ENCODE measurements at places on chromosomes 4 and X. TPM values are rescaled to one million over a fixed set of nuclear protein-coding genes. Genes with fewer than 3 reads are reported as not detected.

TMPRSS11F gene
- polyA plus RNA-seq: not detected

SOD3 gene
- polyA plus RNA-seq: 15.8 TPM

PRAF2 gene
- 56.6 TPM for polyA plus RNA-seq

F8 gene
- 5.8 TPM for polyA plus RNA-seq

EFHC2 gene
- 0.27 TPM for polyA plus RNA-seq

SPP1 gene
- polyA plus RNA-seq: 87.5 TPM

SAGE1 gene
- not detected for polyA plus RNA-seq

RAI2 gene
- 14.8 TPM for polyA plus RNA-seq

PPA2 gene
- polyA plus RNA-seq: 54.1 TPM

OTUD6A gene
- not detected for polyA plus RNA-seq

- DNase-seq: no peak
Measured at GRCh38 chrX:80246271-80246670, 174.0 kb upstream of the TENT5D start.

- no peak for DNase-seq
Measured at GRCh38 chr4:13267091-13267490, 217.0 kb downstream of the RAB28 start.

DNA sequence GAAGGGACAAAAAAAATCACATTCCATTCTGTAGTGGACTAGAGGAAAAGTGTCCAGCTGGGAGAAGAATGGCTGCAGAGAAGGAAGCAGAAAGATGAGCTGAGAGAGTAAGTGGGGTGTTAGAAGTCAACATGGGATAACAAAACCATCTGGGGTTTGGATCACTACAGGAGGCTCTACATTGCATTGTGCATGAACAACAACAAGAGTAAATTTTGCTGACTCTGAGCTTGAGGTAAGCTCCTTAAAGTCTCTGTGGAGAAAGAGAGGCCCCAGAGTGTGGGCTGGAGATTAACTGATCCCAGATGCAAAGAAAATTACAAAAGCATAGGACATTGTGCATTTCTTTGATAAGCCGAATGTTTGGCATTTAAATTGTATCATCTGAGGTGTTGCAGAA lies 128.9 kb downstream of the UGT8 start:
- DNase-seq: no peak

GRCh38 chrX:13253223-13253622 lies 66.6 kb downstream of the ATXN3L start:
- no peak for DNase-seq

DNA sequence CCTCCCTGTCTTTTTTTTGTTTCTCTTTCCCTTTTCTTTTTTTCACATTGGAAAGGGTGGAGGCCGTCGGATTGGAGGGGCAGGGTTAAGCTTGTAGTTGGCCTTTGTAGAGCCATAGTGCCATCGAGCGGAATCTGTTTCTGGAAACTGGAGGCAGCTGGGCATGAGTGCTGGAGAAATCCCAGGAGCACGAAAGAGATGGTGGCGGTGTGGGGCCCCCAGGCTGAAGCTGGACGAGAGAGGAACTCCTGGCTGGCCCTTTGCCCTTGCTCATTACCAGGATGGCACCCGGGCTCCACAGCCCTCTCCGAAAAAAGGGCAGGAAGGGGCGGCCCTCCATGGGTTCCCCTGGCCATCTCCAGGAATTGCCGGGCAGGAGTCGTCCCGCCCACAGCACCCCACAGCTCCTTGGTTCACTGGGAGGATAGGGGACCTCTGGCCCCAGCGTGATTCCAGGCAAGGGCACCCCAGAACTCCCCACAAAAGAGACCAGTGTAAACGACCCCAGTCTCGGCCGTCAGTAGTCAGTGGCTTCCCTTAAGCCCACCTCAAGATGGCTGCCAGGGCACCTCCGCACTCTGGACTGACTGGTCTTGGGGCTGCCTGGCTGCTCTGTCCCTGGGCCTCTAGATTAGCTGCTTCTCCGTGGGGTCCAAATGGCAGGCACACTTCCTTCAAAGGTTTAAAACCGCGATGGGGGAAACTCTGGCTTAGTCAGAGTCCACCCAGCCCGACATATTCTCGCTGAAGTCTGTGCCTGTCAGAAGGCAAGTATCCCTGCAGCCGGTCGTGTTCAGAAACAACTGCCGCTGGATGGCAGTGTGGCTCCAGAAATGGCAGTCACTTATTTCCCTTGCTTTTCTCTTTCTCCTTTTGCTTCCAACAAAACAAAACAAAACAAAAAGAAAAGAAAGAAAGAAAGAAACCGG lies 74.1 kb downstream of the NBDY start:
- peak; percentile 93 for DNase-seq

DNA sequence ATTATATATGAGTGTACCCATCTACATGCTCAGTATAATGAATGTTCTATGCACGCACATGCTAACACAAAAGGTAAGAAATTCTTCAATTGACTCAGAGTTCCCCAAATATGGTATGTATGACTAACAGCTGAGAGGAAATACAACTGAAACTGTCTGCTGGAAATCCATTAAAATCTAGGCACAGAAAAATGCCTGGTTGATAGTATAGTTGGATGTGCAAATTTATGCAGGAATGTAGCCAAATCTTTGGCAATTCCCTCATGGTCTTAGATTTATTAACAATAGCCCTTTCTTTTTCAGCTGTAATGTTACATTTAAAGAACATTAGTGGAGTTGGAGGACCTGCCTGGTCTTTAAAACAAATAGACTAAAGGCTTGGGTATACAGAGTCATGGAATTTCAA lies 5.5 kb downstream of the CAMK2D start:
- DNase-seq: no peak

- no peak for DNase-seq
Measured at GRCh38 chr4:74365761-74366160, 816 bp downstream of the EREG start.

DNA sequence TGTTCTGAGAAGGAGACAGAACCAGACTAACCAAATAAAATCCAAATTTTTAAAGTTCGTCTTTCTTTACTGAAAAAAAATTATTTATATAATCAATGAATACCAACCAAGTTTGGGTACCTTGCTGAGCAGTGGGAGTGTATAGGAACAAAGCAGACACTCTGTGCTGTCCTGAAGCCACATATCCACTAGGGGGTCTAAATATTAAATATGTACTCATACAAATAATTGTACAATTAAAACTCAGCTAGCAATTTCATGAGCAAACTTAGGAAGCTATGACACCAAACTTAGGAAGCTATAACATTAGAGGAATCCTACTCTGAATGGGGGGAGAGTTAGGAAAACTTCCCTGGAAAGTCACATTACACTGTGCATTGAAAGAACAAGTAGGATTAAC lies 582.0 kb upstream of the EPHA5 start:
- no peak for DNase-seq

DNA sequence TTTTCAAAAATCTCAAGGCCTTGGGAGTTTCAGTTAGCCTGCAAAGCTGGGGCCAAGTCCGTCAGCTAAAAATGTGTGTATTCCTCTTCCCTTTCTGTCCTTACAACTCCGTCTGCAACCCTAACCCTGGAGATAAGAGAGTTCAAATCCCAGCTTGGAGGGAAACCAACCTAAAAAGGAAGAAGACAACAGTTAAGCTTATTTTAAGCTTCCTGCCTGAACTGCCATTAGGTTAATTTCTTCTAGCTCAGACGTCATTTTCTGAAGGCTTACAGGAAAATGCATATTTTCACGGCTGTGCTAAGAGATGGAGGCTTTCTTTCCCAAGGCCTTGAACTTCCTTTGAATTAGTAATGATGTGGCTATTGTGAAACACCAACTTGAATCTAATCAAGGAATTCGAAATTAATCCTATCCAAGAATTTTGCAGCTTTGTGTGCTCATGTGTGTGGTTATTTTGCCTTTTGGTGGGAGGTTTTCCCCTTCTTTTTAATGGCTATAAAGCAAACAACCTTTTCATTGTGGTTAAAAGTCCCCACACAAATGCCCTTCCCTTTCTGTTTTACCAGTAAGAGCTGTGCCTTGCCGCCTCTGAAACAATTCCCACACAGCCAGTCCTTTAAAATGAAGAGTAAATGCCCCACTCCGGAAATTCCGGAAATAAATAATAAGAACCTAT lies 103.5 kb downstream of the IRF2 start:
- DNase-seq: no peak

DNA sequence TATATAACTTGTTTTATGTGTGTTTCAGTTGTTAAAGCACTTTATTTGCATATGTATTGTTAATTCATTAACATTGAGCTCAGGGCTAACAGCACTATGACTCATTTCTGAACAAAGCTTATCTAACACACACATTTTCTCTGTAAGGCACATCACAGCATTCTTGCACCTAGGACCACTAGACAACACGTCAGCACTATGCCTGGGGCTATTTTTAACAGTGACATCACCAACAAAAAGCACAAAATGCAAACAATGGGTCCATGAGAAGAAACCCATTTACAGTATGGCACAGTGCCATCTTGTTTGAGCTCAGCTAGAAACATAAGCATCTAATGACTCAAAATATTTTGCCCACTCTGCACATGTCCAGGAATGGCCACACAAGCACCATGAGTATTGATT lies 124.4 kb downstream of the RELL1 start:
- no peak for DNase-seq

GRCh38 chr4:21792736-21793135 lies 155.8 kb downstream of the KCNIP4 start:
- no peak for DNase-seq

- DNase-seq: no peak
Measured at GRCh38 chr4:124938836-124939235, 226.3 kb upstream of the ANKRD50 start.

- no peak for DNase-seq
Measured at GRCh38 chrX:11040996-11041395, 70.1 kb upstream of the HCCS start.

DNA sequence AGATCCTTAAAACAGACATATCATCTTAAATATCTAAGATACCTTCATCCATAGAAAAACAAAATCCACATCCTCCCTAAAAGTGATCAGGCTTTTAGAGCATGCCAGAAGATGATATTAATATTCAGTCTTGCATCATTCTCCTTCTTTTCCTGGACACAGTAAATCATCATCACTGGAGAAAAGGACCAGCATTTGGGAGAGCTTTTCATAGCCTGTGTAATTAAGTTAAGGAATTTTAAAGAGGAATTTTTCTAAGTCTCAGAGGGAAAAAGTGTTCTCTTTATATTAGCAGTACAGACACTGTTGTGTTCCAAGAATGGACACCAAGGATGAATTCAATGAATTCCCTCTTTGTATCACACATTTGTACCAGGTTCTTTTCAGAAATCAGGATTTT lies 696 bp downstream of the SCRG1 start:
- DNase-seq: no peak

DNA sequence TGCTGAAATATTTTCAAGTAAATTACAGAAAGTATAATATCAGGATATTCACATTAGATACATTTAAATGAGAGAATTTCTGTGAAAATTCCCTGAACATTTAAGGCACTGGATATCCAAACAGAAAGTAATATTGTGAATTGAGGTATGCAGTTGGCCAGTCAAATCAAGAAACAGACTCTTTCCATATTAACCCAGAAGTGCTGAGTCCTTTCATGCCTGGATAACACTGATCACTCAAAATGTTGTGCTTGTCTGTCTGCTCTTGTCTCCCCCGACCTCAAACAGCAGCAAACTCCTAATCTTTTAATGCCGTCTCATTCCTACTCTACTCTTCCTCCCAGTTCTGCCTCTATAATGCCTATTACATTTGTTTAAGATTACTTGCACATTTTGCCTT lies 51.2 kb downstream of the TBC1D9 start:
- DNase-seq: no peak

GRCh38 chrX:114165537-114165936 lies 418.3 kb upstream of the HTR2C start:
- no peak for DNase-seq

- DNase-seq: no peak
Measured at GRCh38 chr4:19214591-19215186, 1037.0 kb upstream of the SLIT2 start.

DNA sequence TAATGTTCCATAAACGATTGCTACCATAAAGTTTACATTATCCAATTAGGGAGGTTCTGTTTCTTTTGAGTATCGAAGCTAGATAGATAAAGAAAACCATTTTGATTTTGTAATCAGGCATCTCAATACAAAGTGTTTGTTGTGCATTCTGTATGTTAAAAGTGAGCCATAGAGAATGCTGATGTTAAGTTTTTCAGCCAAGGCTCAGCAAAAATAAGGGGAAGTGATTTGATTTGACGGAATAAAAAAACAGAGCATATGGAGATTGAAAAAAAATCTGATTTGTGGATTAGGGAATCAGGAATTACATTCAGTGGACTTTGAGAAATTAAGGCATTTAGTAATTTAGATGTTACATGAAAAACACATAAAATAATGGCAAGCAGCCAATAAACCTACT lies 314.8 kb downstream of the PPP3CA start:
- no peak for DNase-seq

- DNase-seq: peak; percentile 44
Measured at GRCh38 chrX:39730662-39731329, 367.0 kb downstream of the BCOR start.

DNA sequence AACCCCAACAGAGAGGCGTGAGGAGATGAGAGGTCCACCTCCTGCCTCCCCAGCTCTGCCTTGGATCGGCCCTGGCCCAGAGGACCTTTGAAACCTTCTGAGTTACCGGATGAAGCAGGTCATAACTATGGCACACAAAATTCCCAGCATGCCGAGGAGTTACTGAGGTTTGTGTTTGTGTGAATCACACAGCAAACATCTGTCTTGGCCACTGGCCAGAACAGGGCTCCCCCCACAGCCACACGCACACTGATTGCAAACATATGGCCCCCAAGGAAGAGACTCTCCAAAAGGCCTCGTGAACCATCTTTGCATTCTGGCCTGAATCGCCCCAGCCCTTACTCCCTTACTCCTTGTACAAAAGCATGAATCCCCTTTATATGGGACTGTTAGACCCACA lies 18.9 kb downstream of the RPS4X start:
- DNase-seq: peak; percentile 15

DNA sequence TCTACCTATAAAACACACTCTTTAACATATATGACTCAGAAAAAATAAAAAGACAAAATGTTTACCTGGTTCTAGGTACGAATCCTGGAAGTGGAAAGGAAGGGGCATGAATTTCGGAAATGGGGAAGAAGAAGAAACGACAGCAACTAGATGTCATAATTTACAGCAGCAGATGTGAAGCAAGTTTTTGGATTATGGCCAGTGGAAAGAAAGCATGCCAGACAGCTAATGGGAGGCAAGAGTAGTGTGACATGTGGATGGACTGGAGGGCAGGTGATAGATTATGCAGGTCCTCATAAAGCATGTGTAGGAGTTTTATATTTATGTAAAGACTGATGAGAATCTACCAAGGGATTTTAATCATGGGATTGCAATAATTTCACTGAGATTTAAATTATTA lies 279.0 kb upstream of the TACR3 start:
- no peak for DNase-seq

DNA sequence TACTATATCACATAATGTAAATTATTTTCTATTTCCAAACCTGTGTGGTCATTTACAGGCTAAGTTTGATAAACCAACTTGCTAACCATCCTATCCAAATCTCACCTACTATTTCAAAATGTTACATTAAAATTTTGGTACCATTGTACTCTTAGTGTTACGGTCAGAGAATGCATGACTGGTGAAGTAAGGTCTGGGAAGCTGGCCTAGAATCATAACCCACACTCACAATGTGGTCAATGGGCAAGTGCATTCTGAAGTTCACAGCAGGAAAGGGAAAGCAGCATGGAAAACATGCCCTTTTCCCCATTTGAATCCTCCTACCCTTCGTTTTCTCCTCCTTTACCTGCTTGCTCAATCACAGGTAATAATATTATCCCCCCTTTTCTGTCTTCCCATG lies 54.4 kb downstream of the PPP3CA start:
- no peak for DNase-seq
